ENCODE measurements at places on chromosomes 3 and 15.

DNA sequence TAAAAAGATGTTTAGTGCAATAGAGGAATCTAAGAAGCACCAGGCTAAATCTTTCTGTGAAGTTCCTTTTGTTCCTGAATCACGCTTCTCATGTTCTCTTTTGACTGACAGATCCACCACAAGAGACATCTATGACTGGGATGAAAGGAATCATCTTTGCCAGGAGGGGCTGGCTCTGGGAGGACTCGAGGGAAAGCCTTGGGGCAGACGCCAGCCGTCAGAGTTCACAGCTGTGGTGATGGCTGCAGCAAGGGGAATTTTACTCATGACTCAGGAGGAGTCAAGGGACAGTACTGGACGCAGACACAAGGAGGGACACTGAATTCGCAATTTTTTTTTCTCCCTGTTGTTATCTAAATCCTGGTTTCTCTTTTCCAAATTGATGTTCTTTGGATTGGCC, 38.7 kb downstream of the C3orf38 start:
- DNase-seq, result no peak

DNA sequence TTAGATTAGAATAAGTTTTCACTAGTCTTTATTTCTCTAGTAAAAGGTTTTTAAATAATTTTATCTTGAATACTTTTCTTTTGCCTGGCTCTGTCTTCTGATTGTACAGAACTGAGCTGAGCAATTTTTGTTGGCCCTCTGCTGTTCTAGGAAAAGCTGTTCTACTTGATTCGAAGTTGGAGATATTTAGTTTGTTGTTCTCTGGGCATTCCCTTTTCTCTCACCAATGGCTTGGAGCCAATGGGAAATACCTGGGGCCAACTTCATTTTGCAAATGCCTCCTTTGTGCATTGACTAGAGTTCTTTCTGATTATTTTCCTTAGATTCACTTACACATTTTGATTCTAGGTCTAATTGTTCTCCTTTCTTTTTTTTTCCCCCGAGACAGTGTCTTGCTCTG, 16.5 kb downstream of the ABHD5 start:
- DNase-seq, result no peak

DNA sequence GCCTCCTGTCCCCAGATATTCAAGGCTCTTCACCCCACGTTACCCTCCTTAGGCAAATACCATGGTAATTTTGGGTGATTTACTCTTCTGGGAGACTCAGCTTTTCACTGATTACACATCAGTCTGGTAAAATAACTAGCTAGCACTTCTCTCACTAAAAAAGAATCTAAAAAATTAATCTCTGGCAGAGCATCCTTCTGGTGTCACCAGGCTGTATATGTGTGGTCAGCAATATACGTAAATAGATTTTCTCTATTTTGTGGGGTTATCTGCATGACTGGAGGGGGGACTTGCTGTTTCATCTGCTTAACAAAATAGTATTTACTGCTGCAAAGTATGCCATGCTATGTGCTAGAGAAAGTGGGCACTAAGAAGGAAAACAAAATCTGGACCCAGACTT, 45.1 kb downstream of the LRRC28 start:
- DNase-seq, result no peak

DNA sequence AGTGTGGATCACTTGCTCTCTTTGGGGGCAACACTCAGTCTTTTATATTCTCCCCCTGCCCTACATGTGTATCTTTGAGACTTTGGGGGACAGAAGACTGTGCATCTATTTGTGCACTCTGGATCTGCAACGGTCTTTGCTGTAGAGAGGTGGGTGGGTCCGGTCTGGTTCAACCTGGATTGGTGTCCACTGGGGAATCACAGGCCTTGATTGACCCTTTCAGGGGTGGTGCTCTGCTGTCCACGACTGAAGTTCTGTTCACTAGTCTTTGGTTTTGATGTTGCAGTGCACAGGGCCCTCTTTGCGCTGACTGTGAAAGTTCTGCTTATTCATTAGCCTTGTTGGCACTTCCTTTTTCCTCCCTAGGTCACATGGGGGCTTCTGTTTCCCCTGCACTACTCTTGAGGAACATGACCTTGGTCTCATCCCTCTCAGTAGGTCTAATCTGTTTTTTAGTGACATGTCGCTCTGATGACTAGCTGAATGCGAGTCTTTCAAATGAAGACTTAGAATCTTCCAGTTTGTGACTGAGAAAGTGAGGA, 284.2 kb downstream of the SV2B start:
- DNase-seq, result no peak

GRCh38 chr15:96657096-96657495, 326.6 kb downstream of the NR2F2 start:
- DNase-seq, result no peak

DNA sequence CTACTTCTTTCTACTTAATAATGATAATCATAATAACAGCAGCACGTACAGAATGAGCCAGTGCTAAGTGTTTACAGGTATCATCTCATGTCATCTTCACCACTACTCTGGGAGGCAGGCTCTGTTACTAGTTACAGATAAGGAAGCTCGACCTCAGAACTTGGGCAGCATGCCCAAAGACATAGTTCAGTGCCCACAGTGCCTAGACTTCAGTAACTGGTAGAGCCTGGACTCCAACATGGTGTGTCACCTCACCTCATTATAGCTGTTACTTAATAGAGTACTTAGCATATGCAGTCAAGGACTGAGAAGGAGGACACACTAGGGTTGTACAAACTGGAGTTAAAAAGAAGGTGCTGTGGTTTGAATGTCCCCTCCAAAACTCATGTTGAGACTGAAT, 7.6 kb downstream of the GADL1 start:
- peak; percentile 6 for DNase-seq

DNA sequence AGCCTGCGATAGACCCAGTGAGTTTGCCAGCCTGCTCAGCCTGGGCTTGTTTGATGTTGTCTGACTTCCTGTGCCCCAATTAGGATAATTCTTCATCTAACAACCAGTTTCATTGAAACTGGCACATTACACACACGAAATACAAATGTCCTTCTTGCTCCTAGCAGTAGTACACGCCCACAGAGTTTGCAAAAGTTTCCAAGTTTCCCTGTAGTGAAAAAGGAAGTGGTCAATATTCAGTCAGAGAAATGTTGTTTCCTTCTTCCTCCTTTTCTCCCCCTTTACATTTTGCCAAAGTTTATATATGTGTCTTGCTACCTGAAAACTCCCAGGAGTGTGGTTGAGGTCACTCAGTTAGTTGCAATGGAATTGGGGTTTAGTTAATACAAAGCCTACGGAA, 58.4 kb upstream of the LRTM1 start:
- no peak for DNase-seq

DNA sequence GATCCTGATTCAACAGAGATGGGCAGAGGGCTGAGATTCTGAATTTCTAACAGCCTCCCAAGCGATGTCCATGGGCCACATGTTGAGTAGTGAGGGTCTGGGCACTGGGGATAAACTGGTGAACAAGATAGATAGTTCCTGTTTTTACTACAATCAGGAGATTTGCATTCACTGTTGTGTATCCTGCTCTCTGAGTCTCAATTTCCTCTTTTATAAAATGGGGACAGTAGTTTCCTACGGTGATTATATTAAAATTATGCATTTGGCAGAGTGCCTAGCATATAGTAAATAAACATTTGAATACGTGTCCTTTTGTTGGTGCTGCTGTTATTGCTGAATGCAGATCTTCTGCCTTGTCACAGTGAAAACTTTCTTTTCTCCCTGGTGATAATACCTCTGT, 102.5 kb downstream of the MYH15 start:
- no peak for DNase-seq

GRCh38 chr3:118059096-118059495, 975.5 kb downstream of the IGSF11 start:
- no peak for DNase-seq

DNA sequence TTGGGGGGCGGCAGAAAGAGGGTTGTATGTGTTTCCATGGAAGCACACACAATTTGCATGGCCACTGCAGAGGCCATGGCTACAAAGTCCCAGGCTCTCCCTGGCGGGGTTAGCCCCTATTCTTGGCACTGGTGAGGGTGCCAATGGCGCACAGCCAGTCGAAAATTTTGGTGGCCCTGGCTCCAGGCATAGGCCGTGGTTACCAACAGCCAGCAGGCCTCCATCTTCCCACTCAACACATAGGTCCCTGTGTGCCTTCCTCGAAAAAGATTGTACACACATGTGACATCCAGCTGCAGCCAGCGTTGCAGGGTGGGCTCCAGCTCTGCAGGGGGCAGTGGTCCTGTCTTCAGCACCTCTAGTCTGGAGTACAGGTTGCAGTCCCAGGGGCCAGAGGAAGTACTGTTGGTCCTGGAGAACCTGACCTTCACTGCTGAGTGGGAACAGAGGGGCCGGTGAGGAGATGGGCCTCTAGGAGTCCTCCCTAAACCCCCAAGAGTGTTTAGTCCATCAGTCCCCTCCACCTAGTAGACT, 7.1 kb downstream of the P4HTM start:
- DNase-seq, result no peak

- DNase-seq, result no peak
These were observed 928 bp downstream of the CEP97 start for GRCh38 chr3:101725194-101725889.

- DNase-seq, result no peak
These were observed 10.3 kb downstream of the CAV3 start for GRCh38 chr3:8743911-8744310.

DNA sequence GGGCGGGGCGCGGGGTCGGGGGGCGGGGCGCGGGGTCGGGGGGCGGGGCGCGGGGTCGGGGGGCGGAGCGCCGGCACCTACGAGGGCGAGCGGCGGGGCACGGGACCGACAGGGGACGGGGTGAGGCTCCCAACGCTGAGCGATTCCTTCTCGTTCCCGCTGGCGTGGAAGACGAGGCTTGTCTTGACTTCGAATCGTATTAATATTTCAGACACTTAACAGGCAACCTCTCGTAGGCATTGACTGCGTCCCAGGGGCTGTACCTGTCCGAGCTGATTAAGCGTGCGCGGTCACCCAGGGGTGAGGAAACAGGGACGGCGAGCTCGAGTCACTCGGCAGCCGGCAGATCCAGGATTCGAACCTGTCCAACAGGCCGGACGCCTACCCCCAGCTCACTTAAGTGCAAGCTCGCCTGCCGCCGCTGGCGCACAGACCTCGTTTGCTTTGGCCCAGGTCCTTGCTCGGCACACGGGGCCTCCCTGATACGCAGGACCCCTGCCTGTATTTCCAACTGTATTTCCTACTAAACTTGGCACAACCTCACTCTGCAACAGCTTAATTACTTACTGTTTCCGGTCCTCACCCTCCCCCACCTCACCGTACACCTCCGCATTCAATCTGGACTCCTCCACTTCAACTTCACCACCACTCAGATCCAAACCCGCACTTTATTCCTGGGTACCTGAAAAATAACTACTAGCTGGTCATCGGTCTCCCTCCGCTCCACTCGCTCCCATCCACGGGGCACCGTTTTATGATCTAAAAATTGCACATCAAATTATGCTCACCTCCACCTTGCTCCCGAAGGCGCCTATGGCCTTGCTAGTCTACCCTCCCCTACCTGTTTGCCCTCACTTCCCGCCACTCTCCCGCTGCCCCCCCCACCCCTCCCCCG, 722 bp upstream of the ZXDC start:
- peak; percentile 49 for DNase-seq

DNA sequence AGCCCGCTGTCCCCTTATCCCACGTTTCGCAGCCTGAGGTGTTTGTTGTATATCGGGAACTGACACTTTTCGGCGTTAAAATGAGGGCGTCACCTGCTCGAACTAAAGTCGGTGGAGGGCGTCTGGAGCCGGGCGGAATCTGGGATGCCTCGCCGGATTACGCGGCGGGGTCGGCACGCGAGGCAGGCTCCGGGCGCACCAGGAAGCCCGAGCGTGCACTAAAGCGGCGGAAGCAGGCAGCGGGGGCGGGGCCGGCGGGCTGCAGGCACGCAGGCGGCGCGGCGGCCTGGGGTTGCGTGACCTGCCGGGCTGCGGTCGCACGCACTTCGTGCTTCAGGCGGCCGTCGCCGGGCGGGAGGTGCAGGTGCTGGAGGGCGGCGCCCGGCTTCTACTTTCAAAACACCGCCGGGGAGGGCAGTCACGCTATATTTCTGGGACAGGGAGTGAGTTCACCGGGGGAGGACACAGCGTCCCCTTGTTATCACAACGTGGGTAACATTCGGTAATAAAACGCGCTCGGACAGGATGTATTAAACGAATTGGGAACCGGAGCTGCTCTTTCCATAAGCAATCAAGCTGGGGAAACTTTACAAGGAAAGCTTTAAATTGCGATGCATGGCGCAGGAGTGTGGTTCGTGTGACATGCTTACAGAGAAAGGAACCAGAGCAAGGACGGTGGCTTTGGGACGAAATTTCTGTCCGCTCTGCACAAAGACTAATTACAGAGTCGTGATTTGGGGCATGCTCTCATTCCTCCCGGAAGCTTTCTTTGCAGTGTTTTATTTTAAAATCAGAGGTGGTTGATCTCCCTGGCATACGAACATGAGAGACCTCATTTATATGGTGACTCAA, 9.1 kb upstream of the LEKR1 start:
- DNase-seq, result peak; percentile 48

- DNase-seq, result no peak
These were observed 6.4 kb upstream of the SH2D7 start for GRCh38 chr15:78085928-78086327.

DNA sequence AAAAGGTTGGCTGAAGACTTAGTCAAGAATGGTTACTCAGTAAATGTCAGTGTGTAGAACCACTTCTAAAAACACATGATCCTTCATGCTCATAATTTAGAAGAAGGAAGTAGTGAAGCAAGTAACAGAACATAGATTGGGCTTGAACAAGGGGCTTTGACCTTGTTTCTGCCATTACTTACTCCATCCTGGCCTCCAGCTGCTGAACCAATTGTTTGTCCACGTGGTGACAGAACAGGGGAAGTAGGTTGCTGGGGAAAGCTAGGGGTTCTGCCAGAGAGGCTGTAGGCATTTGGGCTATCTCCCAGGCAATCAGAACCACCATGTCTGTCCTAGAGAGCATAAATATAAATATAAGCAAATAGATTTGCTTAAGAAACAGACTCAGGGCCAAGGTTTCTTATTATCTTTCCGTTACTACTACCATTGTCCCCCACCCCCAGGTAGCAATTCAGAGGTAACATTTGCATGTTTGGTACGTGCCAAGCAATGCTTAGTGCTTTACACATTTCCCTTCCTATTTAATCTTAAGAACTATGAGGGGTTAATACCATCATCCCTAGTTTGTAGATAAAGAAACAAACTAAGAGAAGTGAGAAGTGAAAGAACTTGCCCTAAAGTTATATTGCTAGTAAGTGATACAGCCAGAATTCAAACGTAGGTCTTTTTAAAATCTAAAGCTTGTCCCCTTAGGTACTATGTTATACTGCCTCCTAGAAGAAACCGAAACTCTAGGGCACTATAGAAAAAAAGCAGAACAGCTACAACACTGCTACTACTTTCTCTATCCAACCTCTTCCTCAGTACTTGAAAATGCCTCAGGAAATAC, 3.0 kb upstream of the SPG11 start:
- no peak for DNase-seq

Data from kidney glomerular epithelial cell (primary cell).